ENCODE measurements at places on chromosomes 6 and 20. TPM values are rescaled to one million over a fixed set of nuclear protein-coding genes. Genes with fewer than 3 reads are reported as not detected.

GRCh38 chr6:118869350-118869749 is 24.6 kb upstream of the ASF1A start:
- H3K36me3 ChIP-seq: no peaks in the 10 kb centered on the region
- H3K27ac ChIP-seq: no peak overlapping the region
- H3K4me1 ChIP-seq: peaks cover 8% of the 10 kb centered on the region
- DNase-seq: no peak

DNA sequence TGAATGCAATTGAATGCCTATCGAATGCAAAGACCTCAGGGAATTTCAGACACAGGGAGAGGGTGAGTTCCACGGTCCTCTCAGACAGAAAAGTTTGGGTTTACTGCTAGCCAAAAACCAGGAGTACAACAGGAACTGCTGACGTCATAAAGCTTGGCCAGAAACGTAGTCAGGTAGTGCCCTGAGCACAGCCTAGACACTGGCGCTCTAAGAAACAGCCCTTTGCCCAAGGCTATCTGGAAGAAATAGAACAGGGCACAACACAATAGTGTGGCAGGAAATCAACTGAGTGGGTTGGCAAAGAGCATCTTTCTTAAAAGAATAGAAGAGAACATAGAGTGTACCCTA is 58.0 kb downstream of the GFOD1 start:
- no peaks in the 10 kb centered on the region for H3K36me3 ChIP-seq
- no peak overlapping the region for H3K27ac ChIP-seq
- no peak for DNase-seq
- H3K4me3 ChIP-seq: no peak overlapping the region
- no peaks in the 10 kb centered on the region for H3K27me3 ChIP-seq

DNA sequence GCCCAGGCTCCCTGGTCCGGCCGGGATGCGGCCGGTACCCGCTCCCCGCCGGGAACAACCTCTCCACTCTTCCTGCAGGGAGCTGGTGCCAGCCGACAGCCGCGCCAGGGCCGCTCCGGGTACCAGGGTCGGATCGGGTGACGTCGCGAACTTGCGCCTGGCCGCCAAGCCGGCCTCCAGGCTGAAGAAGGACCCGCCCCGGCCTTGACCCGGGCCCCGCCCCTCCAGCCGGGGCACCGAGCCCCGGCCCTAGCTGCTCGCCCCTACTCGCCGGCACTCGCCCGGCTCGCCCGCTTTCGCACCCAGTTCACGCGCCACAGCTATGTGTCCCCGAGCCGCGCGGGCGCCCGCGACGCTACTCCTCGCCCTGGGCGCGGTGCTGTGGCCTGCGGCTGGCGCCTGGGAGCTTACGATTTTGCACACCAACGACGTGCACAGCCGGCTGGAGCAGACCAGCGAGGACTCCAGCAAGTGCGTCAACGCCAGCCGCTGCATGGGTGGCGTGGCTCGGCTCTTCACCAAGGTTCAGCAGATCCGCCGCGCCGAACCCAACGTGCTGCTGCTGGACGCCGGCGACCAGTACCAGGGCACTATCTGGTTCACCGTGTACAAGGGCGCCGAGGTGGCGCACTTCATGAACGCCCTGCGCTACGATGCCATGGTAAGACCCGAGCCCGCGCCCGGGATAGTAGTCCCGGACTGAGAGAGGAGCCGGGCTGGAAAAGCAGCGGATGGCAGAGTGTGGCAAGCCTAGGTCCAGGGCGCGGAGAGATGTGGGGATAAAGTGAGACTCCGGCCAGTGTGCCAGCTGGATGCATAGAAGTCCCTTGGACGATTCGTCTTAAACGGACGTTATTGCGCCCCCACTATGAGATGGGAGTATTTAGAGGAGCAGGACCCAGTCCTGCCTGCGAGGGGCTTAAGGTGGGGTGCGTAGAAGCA is at the start of gene NT5E:
Gene NT5E, plus strand, starts transcription at position 266 of the 942 bp plus-strand sequence. Its CDS starts 57 bp downstream, at position 323.
- no peak within 1 kb of the TSS for H3K27ac ChIP-seq
- DNase-seq: peak; percentile 51
- H3K27me3 ChIP-seq: no peaks in the 10 kb centered on the region
- H3K36me3 ChIP-seq: no peaks in the 10 kb centered on the region
- peaks cover 19% of the 10 kb centered on the region for H3K4me1 ChIP-seq

- no peaks in the 10 kb centered on the region for H3K36me3 ChIP-seq
- no peak overlapping the region for H3K4me3 ChIP-seq
- peak overlapping the region; percentile 90 for H3K27ac ChIP-seq
- no peaks in the 10 kb centered on the region for H3K27me3 ChIP-seq
- DNase-seq: peak; percentile 99
Observed at GRCh38 chr6:6686748-6687601, 98.5 kb downstream of the LY86 start.

GRCh38 chr6:25173246-25173645 is 105.9 kb upstream of the CARMIL1 start:
- no peak for DNase-seq
- H3K4me3 ChIP-seq: no peak overlapping the region
- peaks cover 13% of the 10 kb centered on the region for H3K4me1 ChIP-seq
- H3K36me3 ChIP-seq: no peaks in the 10 kb centered on the region

DNA sequence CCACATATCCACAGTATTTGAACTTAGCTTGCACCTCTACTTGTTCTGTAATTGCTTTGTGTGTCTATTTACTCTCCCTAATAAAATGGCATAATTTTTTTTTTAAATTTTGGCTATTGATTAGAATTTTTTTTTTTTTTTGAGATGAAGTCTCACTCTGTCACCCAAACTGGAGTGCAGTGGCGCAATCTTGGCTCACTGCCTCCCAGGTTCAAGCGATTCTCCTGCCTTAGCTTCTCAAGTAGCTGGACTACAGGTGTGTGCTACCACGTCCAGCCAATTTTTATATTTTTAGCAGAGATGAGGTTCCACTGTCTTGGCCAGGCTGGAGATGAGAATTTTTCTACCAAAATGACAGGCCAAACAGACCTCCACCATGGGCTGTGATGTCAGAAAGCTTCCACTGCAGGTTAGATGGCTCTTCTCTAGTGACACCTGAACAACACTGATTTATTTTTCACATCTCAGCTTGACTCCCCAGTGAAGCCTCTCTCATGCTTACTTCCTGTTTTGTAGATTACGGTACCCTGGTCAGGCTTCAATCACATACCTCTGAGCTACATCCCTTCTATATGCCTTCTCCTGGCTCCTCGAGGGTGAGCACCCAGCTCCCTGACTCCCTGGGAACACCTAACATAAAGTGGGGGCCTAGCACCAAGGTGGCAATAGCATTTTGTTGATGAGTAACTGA is 112.8 kb downstream of the ARHGAP18 start:
- no peaks in the 10 kb centered on the region for H3K4me1 ChIP-seq
- no peak overlapping the region for H3K4me3 ChIP-seq
- DNase-seq: no peak
- no peak overlapping the region for H3K27ac ChIP-seq
- H3K27me3 ChIP-seq: no peaks in the 10 kb centered on the region
- peaks cover 2% of the 10 kb centered on the region for H3K36me3 ChIP-seq

DNA sequence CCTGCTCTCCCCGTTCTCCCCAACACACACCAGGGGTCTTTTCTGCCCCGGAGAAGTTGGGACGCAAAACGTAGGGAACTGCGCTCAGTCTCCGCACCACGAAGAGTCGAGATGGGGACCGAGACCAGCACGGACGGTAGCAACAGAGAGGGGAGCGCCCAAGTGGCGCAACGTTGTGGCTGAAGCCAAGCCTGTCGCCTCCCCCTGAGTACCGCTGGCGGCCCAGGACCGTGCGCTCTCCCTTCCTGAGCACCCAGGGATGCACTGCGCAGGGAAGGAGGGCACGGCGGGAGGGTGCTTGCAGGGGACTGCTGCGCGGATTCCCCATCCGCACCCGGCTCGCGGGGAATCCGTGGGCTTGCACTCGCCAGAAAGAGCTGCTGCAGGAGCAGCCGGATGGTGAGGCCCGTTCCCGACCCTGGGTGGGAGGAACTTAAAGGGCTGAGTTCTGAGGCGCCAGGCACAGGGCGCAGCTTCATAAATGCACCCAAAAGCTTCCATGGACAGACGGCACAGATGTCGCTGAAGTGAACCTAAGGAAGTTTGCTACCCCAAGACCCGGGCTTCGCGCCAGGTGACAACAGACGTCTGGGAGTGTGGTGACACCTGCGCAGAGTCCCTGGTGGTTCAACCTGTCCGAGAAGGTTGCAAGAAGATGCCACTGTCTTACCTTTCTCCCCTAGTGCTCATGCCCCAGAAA is 178.7 kb downstream of the TBXT start:
- H3K27me3 ChIP-seq: no peaks in the 10 kb centered on the region
- H3K4me3 ChIP-seq: no peak overlapping the region
- no peak for DNase-seq
- H3K27ac ChIP-seq: peak overlapping the region; percentile 40
- H3K4me1 ChIP-seq: peaks cover 21% of the 10 kb centered on the region

DNA sequence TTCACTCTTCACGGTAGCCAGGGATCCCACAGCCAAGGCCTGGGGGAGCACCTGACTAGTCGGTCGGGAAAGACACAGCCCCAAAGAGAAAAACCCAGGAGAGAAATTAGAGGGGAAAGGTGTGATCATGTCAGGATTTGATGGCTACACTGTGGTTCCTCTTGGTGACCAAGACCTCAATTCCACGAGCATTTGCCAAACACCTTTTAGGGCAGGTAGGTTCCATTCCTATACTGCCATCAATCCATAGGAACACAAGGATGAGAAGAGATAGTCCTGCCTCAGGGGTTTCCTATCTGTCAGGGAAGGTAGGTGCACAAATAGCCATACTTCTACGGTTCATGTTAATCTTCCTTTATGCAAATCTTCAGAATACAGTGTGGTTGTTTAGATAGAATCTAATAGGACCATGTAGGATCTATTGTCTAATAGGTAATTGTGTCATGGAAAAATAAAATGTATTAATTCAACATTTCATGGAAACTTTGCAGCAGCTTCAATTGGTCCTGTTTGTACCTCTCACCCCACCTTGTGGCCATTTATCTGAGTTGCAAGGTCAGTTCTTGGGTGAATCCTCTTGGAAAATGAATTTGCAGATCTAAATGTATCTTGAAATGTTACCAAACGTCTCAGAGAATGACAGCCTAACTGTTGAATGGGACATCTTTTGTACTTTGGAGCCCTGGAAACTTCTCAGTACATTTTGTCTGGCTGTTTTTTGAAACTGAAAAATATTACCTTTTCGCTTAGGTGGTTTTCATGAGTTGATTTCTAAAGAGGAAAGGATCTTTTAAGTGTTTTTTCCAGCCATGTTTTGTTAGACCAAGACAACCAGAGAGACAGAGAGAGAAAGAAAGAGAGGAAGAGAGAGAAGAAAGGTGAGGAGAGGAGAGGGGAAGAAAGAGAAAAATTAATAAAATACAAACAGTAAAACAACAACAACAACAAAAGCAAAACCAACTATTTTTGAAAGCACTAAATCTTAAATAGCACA is 33.7 kb upstream of the IYD start:
- H3K27me3 ChIP-seq: no peaks in the 10 kb centered on the region
- no peaks in the 10 kb centered on the region for H3K36me3 ChIP-seq
- H3K4me3 ChIP-seq: no peak overlapping the region
- peak; percentile 63 for DNase-seq
- H3K27ac ChIP-seq: no peak overlapping the region

- H3K4me3 ChIP-seq: no peak overlapping the region
- H3K27me3 ChIP-seq: no peaks in the 10 kb centered on the region
- DNase-seq: no peak
- peaks cover 26% of the 10 kb centered on the region for H3K4me1 ChIP-seq
- no peaks in the 10 kb centered on the region for H3K36me3 ChIP-seq
Observed at GRCh38 chr6:167543602-167544497, 219.0 kb downstream of the TTLL2 start.

GRCh38 chr20:54058420-54059139 is 11.8 kb downstream of the BCAS1 start:
- no peak for DNase-seq
- H3K36me3 ChIP-seq: no peaks in the 10 kb centered on the region
- peaks cover 3% of the 10 kb centered on the region for H3K4me1 ChIP-seq
- no peak overlapping the region for H3K4me3 ChIP-seq

GRCh38 chr6:157487110-157487773 is 106.3 kb downstream of the ZDHHC14 start:
- no peak overlapping the region for H3K27ac ChIP-seq
- no peak overlapping the region for H3K4me3 ChIP-seq
- no peaks in the 10 kb centered on the region for H3K27me3 ChIP-seq
- H3K4me1 ChIP-seq: no peaks in the 10 kb centered on the region

- no peaks in the 10 kb centered on the region for H3K27me3 ChIP-seq
- H3K36me3 ChIP-seq: peaks cover 40% of the 10 kb centered on the region
- H3K27ac ChIP-seq: no peak overlapping the region
- H3K4me3 ChIP-seq: no peak overlapping the region
- H3K4me1 ChIP-seq: peaks cover 22% of the 10 kb centered on the region
- DNase-seq: peak; percentile 68
Observed at GRCh38 chr20:36243726-36244125, 7.4 kb downstream of the AAR2 start.

- DNase-seq: no peak
- no peaks in the 10 kb centered on the region for H3K27me3 ChIP-seq
- no peak overlapping the region for H3K4me3 ChIP-seq
- no peaks in the 10 kb centered on the region for H3K36me3 ChIP-seq
Observed at GRCh38 chr20:25223179-25223661, 24.7 kb upstream of the PYGB start.

DNA sequence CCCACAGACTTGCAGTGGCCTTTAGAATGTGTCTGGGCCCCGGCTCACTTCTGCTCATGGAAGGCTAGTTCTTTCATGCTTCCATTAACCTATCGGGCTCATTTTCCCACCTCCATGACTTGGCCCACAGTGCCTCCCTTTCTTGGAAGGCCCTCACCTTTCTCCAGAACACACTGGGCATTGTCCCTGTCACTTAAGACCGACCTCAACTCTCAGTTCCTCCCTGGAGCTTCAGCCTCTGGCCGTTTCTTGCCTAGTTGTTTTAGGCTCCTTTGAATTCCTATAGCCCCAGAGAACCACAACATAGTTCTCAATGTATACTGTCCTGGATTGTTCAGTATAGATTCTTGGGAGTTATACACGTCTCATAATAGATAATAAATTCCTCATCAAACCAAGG is 19.3 kb upstream of the TNFAIP3 start:
- H3K27ac ChIP-seq: no peak overlapping the region
- H3K27me3 ChIP-seq: no peaks in the 10 kb centered on the region
- no peaks in the 10 kb centered on the region for H3K36me3 ChIP-seq
- no peak for DNase-seq
- H3K4me1 ChIP-seq: no peaks in the 10 kb centered on the region
- no peak overlapping the region for H3K4me3 ChIP-seq

GRCh38 chr6:21800948-21801438 is 207.4 kb downstream of the SOX4 start:
- H3K36me3 ChIP-seq: no peaks in the 10 kb centered on the region
- no peak for DNase-seq
- no peaks in the 10 kb centered on the region for H3K27me3 ChIP-seq
- H3K4me3 ChIP-seq: no peak overlapping the region
- no peaks in the 10 kb centered on the region for H3K4me1 ChIP-seq
- H3K27ac ChIP-seq: no peak overlapping the region

SNAP91 gene
- total RNA-seq: 0.66 TPM

NKX2-2 gene
- 3.1 TPM for total RNA-seq

NKAPL gene
- 0.52 TPM for total RNA-seq

BANF2 gene
- 4.0 TPM for total RNA-seq

CTAGE9 gene
- total RNA-seq: 0.66 TPM

JPH2 gene
- total RNA-seq: 2.1 TPM

EYS gene
- total RNA-seq: 0.26 TPM
